ENCODE measurements at places on chromosomes 5 and 9.

GRCh38 chr5:151156507-151157420 lies 815 bp downstream of the ANXA6 start:
- DNase-seq: no peak

- no peak for DNase-seq
These were observed 113.7 kb downstream of the CD180 start for GRCh38 chr5:67082941-67083340.

DNA sequence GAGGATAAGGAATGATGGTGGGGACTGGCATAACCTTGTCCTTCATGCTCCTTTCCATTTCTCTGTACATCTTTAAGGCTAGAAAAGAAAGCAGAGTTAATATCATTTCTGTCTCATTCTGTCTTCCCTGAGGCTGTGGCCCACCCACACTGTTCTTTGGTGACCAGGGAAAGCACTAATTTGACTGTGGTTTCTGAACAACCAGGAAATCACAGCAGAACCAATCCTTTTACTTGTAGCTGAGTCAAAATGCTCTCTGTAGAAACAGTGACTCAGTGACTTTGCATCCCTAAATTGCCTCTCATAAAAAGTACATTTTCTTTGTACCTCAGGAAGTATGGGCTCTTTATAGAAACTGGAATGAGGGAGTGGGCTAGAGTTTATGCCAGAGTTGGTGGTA lies 28.1 kb downstream of the IL33 start:
- no peak for DNase-seq

DNA sequence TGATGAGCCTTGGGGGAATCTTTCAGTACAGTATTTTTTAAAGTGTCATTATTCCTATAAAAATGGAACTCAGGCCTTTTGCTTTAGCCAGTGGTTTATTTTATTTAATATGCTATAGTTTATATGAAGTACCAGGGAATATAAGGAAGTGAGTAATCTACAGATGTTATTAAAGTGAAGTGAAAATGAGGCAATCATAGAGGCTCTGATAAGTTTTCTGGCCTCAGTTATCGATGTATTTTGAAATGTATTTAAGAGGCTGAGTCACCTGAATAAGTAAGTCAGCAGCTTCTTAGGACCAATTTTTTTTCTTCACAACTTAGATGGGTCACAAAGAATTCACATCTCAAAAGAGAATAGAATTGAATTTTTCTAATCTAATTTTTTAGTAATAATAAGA lies 829.0 kb downstream of the DNAH5 start:
- DNase-seq: no peak

GRCh38 chr5:133142782-133143181 lies 91.0 kb downstream of the HSPA4 start:
- DNase-seq: no peak

Data from skeletal muscle cell (primary cell).